Activated naive CD4-positive, alpha-beta T cell treated with Interleukin-2 at 50 U/mL for 16 hours (primary cell): ENCODE measurements at places on chromosomes 13 and 19.

GRCh38 chr13:31896427-31896826, 135.1 kb upstream of the FRY start:
- no peak for DNase-seq

DNA sequence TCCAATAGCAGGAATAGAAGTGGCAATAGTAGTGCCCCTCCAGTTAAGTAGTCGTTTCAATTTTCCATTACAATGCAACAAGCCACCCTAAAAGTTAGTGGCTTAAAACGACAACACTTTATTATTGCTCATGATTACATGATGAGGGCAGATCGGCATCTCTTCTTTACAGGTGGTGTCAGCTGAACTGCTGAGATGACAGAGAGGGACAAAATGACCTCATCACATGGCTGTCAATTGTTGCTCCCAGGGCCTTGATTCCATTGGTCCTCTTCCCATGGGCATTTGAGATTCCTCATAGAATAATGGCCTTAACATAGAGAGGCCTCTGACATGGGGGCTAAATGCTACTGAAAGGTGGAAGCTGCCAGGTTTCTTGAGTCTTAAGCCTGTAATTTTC, 679.8 kb upstream of the KLHL1 start:
- DNase-seq: no peak

GRCh38 chr19:33905473-33905936, 108.8 kb downstream of the KCTD15 start:
- DNase-seq: no peak

DNA sequence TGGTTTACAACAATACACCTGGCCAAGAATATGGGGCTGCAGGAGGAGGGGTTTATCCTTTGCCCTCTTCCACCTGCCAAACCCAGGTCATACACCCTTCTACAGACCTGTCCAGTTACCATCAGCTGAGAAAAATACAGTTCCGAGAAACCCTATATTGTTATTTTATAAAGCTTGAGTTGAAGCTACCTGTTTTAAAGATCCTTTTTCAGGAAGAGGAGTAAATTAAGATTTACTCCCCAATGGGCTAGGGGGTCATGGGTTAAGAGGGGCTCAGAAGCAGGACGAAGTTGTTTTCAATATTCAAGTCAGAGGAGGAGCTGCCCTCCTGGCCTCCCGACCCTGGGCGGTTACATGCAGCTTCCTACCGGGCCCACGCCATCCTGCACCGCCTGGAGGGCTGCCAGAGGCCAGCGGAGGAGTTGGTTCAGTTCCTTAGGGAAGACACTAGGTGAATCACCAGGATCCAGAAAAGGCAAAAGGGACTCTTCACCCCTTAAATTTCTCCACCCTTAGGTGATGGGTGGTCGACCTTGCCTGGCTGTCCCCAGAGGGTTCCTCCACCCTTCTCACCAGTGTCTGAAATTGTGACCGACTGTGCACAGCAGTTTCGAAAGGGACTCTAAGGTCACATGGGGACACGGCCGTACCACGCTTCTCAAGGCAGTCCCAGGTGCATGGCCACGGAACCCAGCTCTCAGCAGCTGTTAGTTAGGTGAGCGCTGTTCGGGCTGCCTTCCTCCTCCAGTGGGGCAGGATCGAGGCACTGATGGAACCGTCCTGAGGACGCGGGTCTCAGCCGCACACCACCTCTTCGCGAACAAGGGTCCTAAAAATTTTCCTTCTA, 1.2 kb downstream of the GJB2 start:
- DNase-seq: no peak

- DNase-seq: no peak
These were observed 147.6 kb downstream of the KCTD12 start for GRCh38 chr13:76738616-76739015.

DNA sequence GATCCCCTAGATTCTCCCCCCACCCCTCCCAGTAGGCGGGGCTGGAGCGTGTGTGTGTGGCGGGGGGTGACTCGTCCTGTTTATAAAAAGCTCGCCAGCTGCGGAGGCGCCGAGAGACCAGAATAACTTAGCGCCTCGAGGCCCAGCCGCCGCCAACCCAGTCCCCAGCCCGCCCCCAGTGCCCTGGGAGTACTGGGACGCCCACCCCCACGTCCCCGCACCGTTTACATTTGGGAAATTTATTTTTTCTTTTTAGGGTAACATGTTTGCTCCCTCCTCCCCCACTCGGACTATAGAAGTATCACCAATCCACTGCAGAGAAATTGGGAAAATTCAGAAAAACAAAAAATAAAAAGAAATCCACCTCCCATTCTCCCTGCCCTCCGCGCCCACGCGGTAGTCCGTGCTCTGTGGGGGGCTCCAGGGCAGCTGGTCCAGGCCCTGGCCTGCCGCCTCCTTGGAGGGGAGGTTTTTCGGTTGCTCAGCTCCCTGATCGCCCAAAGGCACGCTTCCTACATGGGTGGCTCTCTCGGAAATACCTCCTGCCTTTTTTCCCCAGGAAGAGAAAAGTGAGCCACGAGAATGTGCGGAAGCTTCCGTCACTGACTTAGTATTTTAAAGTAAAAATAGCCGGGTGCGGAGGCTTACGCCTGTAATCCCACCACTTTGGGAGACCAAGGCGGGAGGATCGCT, 1.5 kb upstream of the RAB3A start:
- peak; percentile 67 for DNase-seq

GRCh38 chr19:12867120-12868099, 13.8 kb downstream of the DNASE2 start:
- peak; percentile 54 for DNase-seq

GRCh38 chr13:32115066-32115465, 83.5 kb downstream of the FRY start:
- no peak for DNase-seq

DNA sequence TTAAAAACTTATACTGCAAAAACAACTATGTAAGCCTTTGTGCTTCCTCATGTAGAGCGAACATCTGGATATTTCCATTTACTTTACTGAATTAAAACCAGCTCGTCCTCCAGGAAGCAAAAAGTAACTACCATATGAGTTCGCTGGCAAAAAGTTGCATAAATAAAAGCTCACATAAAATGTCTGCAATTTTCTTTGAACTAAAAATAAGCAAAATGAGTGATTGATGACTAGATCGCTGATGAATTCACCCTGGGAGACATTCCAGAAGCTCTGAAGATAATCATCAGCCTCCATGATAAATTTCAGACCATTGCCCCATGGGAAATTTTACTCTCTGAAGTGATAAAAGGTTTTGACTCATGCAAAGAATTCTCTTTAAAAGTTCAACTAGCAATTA, 67.3 kb upstream of the SACS start:
- DNase-seq: no peak

DNA sequence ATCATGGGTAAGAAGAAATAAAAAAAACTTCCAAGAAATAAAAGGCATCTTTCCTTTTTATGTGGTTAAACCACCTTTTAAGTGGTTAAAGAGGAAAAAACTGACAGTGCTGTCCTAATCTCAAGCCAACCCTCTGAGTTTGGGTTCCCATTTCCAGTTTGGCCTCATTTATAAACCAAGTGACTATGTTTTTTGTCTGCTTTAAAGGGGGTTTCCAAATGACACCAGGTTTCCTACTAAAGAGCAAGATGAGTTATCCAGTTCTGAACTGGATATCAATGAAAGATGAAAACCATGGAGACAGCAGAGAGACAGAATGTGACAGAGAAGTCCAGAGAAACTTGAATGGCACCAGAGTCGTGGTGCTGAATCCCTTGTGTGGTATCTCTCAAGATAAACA, 251.5 kb downstream of the ABCC4 start:
- DNase-seq: no peak

DNA sequence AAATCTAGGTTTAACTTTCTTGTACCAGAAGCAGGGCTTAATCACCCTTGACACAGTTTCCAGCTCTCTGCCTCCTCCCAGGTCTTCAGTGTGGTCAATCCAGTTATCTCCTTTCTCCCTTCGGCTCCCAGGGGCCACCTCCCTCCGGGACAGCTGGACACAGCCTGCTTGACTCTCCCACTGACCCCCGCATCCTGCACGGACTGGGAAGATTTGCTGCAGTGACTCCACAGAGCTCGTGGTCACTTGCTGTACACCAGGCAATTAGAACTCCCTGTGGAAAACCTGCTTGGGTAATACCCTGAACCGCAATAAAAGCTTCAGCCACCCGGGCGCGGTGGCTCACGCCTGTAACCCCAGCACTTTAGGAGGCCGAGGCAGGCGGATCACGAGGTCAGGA, 116.5 kb downstream of the NUFIP1 start:
- no peak for DNase-seq

- no peak for DNase-seq
These were observed 71.8 kb downstream of the CAB39L start for GRCh38 chr13:49371943-49372613.

- DNase-seq: peak; percentile 47
These were observed 7.9 kb downstream of the UNC13A start for GRCh38 chr19:17680230-17680722.

DNA sequence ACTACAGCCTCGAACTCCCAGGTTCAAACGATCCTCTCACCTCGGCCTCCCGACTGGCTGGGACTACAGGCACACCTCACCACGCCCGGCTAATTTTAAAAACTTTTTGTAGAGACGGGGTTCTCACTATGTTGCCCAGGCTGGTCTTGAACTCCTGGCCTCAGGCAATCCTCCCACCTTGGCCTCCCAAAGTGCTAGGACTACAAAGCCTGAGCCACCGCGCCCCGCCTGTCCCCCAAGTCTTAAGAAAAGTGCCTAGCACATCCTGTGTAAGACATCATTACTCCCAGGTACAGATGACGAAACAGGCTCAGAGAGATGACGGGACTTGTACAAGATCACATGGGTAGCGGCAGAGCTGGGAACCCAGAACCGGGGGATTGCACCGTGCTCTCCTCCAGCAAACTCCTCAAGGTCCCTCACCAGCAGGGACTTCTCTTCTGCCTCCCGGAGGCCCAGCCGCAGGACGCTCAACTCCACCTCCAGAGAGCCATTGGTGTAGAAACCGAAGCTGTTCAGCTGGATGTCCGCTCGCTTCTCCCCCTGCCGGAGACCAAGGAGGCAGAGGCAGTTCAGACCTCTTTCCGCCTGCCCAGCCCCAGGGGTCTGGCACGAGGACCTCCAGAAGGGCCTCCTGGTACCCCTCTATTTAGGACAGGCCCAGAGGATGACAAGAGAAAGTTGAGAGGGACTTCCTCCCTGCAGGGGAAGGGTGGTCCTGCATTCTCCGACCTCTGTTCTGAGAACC, 1.0 kb downstream of the GPR108 start:
- DNase-seq: peak; percentile 73

- no peak for DNase-seq
These were observed 29.2 kb downstream of the XPO4 start for GRCh38 chr13:20873348-20873747.

GRCh38 chr13:107117327-107118012, 549.5 kb upstream of the ARGLU1 start:
- DNase-seq: no peak

DNA sequence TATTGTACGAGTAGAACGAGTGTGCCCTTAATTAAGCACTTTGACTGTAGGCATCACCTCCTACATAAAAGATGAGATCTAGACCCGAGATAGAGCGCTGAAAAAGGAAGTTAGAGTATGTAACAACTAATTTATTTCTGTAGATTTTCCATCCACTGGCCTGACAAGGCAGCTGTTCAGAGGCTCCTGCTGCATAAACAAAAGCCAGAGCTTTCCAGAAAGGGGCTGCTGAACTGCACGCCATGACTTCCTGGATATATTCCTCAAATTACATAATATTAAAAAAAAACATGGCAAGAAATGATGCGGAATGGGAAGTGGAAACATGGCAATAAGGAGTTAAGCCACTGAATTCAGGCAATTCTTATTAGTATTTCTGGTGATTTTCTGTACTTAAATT, 89.7 kb downstream of the AKAP11 start:
- no peak for DNase-seq

DNA sequence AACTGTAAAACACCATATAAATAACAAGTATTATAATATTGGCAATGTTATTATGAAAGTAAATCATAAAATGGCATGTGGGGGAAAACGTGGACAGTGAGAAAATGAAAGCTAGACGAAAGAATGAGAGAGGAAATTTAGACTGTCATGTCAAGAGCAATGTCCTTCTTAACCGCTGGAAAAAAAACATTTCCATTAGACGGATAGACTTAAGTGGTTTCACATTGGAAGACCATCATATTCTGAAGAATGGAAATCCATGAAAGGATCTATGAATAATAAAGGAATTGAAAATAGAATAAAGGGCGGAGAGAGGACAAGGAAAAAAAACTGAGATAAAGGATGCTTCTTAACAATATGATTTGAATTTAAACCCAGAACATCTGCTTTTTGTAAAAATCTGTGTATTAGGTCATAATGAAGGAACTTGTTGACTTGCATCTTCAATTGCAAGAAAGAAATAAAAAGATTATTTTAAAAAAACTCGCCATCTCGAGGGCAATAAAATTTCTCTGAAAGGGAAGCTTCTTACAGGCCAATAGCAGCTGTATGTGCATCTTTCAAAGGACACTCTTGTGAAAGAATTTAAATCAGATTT, 90.6 kb downstream of the SPRY2 start:
- DNase-seq: no peak

DNA sequence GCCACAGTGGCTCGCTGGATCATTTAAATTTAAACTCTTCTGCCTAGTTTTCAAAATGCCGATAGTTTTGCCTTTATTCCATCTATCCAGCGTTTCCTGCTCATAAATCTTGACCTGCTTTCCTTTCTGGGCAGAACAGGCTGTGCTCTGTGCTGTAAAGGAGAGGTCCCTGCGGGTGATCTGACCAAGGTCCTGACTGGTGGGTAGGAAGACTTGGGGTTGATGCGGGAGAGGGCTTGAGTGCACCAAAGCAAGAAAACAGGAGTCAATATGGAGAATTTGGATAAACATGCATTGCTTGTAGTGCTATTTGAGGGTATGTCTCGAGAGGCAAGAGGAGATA, 533.6 kb downstream of the MYO16 start:
- no peak for DNase-seq

- no peak for DNase-seq
These were observed 197.1 kb downstream of the ITGBL1 start for GRCh38 chr13:101649488-101650126.

DNA sequence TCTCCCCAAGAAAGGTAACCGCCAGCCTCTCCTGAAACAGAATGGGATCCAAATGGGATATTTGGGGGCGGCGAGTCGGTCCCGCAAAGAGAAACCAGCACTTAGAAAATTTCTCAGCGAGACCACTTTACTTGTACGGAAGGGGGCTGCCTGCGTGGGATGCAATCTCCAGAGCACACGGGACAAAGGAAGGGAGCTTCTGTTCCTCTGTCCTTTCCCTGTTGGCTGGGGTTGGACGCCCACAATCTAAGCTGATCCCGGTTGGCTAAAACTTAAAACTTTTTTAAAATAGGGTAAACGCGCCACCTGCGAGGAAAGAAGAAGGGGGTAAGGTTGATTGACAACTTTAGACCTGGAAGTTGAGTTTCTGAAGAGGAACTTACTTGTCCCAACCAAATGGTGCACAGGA, 826 bp upstream of the BSG start:
- DNase-seq: peak; percentile 15

DNA sequence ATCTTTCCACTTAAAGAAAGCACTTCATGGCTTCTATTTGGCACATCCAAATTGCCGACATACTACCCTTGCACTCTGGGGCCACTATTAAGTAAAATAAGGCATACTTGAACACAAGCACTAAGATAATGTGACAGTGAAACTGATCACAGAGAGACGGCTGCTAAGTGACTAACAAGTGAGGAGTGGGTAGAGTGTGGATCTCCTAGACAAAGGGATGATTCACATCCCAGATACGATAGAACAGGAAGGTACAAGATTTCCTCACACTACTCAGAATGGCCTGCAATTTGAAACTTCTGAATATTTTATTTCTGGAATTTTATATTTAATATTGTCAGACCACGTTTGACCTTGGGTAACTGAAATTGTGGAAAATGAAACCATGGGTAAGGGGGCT, 1721.8 kb upstream of the SPRY2 start:
- no peak for DNase-seq

GRCh38 chr19:9406798-9407352, 28.5 kb downstream of the ZNF266 start:
- DNase-seq: peak; percentile 58
